Cerebellum (tissue), 4 donors: ENCODE measurements at places on chromosomes 4 and X. TPM values are rescaled to one million over a fixed set of nuclear protein-coding genes. Genes with fewer than 3 reads are reported as not detected.

CLNK gene
- total RNA-seq = not detected

PHOX2B gene
- 0.18 TPM for total RNA-seq

TMPRSS11D gene
- not detected for total RNA-seq

UNC5C gene
- total RNA-seq = 114 TPM
